ENCODE measurements at places on chromosomes 3 and 15. TPM values are rescaled to one million over a fixed set of nuclear protein-coding genes. Genes with fewer than 3 reads are reported as not detected.

DNA sequence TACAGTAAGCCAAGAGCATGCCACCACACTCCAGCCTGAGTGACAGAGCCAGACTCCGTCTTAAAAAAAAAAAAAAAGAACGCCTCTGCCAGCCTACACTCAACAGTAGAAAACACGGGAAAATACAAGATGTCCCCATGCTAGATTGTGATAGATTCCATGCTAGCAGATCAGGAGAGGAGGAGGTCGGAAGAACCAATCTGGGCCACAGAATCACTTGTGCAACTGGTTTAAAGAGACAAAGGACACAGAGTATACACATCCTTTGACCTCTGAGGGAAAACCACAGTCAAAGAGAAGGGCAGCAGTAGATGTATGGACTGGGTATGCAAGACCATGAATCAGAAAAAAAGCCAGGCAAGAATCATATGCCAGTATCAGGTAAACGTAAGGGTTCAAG is 15.9 kb downstream of the TBL1XR1 start:
- DNase-seq: no peak

The TMF1 gene
- 17.1 TPM for total RNA-seq

The FANCD2OS gene
- total RNA-seq: not detected

The CHL1 gene
- total RNA-seq: 3.0 TPM

The C3orf20 gene
- total RNA-seq: not detected

The GOLGA8T gene
- 0.26 TPM for total RNA-seq

GRCh38 chr3:66898155-66898554 is 100.0 kb upstream of the KBTBD8 start:
- no peak for DNase-seq

DNA sequence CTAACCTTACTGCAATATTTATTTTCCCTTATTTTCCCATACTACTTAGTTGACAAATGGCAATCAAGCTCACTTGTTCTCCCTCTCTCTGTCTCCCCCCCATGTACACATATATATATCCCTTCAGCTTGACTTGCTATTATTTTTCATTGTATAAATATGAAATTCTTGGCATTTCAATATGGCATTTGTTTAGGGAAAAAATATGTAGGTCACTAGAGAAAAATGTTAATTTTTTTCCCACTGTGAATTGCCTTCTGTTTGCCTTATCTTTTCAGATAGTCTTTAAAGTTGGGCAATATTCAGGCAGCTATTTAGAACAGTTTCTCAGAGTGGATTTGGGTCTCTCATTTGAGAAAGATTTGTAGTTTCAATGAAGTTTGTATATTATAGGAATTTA is 62.8 kb upstream of the UTS2B start:
- no peak for DNase-seq

The GXYLT2 gene
- 5.6 TPM for total RNA-seq

The KCNMB3 gene
- 8.2 TPM for total RNA-seq

GRCh38 chr15:39774688-39775267 is 7.9 kb downstream of the FSIP1 start:
- no peak for DNase-seq

The CFAP91 gene
- total RNA-seq: 47.8 TPM
